ENCODE measurements at places on chromosomes 2 and 18. TPM values are rescaled to one million over a fixed set of nuclear protein-coding genes. Genes with fewer than 3 reads are reported as not detected.

SEMA4C gene
- total RNA-seq, result 13.4 TPM

CHST9 gene
- not detected for total RNA-seq

ALLC gene
- not detected for total RNA-seq

PCGF1 gene
- total RNA-seq, result 28.2 TPM

PPIL3 gene
- 67.0 TPM for total RNA-seq

DSC1 gene
- total RNA-seq, result not detected

ZSWIM2 gene
- total RNA-seq, result not detected

PLCD4 gene
- 7.6 TPM for total RNA-seq

CCBE1 gene
- total RNA-seq, result 24.9 TPM

SDC1 gene
- 8.0 TPM for total RNA-seq

GRHL1 gene
- total RNA-seq, result 0.52 TPM

MEP1B gene
- not detected for total RNA-seq

TMEM169 gene
- 0.26 TPM for total RNA-seq

TBR1 gene
- not detected for total RNA-seq

SERPINB4 gene
- total RNA-seq, result not detected

USP40 gene
- total RNA-seq, result 27.0 TPM

LBX2 gene
- total RNA-seq, result 3.8 TPM

CRIM1 gene
- 74.7 TPM for total RNA-seq

HOXD12 gene
- total RNA-seq, result not detected

RNF144A gene
- 3.9 TPM for total RNA-seq

CRACDL gene
- total RNA-seq, result not detected

PNO1 gene
- 4.3 TPM for total RNA-seq

RASGRP3 gene
- 0.63 TPM for total RNA-seq

APOB gene
- not detected for total RNA-seq

UGT1A5 gene
- not detected for total RNA-seq

TSN gene
- 35.3 TPM for total RNA-seq

FABP1 gene
- total RNA-seq, result 0.09 TPM

COL6A3 gene
- total RNA-seq, result 1,632 TPM

GPR35 gene
- total RNA-seq, result 0.52 TPM

ANKRD30BL gene
- not detected for total RNA-seq
